ENCODE measurements at places on chromosomes 5 and 9.

DNA sequence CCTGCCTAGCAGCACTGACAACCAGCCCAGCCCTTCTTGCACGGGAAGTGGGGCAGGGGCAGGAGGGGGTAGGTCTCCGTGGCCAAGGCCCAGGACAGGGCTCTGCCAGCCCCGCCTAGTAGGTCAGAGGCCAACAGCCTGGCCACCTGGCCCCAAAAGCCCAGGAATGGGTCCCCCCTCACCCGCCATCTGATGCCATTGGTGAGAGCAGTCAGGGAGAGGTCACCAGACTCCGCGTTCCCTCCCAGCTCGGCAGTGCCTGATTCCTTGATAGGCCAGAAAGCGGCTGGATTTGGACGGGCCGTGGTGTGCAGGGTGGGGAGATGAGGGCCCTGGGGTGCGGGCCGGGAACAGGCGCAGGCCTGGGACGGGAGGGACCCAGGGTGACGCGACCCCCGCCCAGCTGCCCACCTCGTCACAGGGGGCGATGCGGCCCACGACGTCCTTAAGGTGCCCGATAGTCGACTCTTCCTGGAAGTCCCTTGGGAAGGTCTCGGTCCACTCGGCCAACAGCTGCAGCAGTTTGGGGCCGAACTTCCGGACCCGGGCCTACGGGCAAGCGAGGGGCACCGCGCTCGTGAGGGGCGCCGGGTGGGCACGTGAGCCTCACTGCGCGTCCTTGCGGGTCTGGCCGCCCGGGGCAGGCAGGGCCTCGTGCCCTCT is 64.5 kb upstream of the RNF130 start:
- DNase-seq, result no peak

DNA sequence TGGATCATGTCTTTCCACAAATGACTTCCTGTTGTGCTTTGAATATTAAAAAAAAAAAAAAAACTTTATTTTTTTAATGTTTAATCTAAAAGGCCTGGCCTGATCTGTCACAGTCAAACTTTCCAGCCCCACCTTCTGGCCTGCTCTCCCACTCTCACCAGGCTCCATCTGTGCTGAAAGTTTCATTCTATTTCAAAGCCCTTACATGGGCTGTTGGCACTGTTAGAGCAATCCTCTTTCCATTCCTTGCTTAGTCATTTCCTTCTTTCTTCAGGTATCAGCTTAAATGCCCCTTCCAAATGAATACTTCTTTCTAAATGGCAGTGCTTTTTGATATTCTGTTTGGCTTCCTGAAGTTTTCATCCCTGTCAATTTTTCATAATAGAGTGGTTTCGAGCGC is 1104.8 kb upstream of the C9orf72 start:
- DNase-seq, result no peak

DNA sequence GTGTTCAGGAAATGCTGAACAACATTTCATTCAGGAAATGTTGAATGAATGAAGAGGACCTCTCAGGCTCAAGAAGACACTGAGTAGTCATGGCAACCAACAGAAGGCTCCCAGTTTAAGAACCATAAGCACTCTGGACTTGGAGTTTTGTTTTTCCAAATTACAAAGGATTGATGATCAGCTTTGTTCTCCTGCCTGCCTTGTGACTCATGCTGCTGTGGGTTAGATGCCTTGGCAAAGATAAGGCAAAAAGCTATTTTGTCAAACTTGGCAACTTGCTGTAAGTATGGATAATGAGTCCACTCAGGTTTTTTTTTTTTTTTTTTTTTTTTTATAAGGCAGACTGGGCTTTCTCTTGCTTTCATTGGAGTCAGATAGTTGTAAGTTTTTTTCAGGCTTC is 365.0 kb downstream of the TMEM232 start:
- no peak for DNase-seq

GRCh38 chr9:135139366-135139959 is 52.0 kb downstream of the OLFM1 start:
- no peak for DNase-seq

DNA sequence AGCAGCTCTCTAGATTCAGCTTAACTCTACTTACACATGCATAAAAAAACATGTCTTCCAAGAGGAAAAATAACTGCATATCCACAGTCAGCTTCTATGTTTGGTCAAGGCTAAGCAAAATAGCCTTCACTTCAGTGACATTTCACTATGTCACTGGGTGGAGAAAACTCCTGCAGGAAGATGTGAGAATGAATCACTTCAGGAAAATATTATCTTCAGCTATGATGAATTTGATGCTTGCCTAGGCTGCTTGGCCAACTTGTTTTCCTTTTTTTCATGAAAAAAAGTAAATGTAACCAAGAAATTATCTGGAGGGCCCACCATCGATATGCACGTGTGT is 143.0 kb upstream of the ZNF608 start:
- no peak for DNase-seq

- DNase-seq, result no peak
Measured at GRCh38 chr9:8390571-8390970, 591.0 kb upstream of the DMAC1 start.

DNA sequence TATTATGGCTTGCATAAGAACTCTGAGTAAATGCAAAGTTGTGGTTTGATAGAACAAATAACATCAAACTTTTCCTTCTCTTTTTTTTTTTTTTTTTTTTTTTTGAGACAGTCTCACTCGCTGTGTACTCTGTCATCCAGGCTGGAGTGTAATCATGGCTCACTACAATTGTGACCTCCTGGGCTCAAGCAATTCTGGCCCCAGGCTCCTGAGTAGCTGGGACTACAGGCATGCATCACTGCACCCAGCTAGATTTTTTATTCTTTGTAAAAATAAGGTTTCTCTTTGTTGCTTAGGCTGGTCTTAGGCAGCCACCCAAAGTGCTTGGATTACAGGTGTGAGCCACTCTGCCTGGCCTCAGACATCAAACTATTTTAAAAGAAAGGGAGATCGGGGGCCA is 19.0 kb upstream of the PTGER4 start:
- no peak for DNase-seq

DNA sequence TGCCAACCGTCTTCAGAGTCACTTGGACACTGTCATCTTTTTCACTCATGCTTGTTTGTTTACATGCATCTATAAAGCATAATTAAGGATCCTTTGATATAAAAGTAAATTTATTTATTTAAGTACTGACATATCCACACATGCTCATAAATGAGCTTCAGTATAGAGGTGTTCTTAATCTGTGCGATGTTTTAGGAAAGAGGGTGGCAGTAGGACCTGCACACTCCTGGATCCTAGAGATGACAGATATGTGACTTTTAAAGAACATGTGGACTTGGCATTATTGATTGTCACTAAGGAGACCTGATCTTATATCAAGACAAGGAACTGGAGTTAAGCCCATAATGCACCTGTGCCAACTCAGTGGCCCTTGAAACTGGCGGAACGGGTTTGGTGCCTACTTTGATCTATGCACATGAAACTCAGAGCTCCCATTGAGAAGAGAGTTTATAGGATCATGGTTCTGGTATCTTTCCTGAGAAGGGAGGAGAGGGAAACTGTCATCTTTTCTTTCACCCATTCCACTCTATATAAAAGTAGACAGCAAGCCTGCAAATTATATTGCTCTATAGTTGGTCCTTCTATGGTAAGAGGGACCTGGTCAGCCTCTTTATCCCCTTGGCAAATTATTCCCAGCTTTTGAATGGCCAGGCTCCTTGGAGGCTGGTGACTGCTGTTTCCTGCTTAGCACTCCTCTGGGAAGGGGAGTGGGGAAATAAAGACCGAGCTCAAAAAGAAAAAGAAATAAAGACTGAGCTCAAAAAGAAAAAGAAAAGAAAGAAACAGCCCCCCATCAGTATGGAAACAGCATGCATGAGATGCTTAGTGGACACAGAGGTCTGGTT is 57.8 kb upstream of the LIFR start:
- no peak for DNase-seq

- no peak for DNase-seq
Measured at GRCh38 chr5:39130716-39131115, 56.5 kb upstream of the RICTOR start.

DNA sequence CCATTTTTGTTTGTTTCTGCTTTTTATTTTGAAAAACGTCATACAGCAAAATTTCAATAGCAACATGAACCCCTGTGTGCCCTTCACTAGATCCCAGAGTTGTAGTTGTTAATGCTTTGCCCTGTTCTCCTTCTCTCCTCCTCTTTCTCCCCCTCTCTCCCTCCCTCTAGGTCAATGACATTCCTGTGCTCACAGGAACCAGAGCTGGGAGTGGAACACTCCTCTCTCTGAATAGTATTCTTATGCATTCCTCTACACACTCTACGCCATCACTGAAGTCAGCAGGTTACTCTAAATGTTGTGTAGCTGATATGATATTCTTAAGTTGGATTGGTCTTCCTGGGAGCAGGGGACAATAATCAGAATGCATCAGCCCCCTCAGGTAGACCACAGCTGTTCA is 243.4 kb downstream of the SYK start:
- no peak for DNase-seq
